ENCODE measurements at places on chromosomes 3 and 15.

DNA sequence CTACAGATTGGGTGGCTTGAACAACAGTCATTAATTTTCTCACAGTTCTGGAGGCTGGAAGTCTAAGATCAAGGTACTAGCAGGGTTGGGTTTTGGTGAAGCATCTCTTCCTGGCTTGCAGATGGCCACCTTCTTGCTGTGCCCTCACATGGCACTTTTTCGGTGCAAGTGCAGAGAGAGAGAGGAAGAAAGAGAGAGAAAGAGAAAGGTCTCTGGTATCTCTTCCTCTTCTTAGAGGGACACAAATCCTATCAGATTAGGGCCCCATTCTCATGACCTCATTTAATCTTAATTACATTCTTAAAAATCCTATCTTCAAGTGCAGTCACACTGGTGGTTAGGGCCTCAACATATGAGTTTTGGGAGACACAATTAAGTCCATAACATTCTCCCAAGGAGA is 167.1 kb downstream of the NFKBIZ start:
- DNase-seq, result no peak

- DNase-seq, result no peak
Measured at GRCh38 chr3:142694225-142694624, 29.6 kb upstream of the TRPC1 start.

DNA sequence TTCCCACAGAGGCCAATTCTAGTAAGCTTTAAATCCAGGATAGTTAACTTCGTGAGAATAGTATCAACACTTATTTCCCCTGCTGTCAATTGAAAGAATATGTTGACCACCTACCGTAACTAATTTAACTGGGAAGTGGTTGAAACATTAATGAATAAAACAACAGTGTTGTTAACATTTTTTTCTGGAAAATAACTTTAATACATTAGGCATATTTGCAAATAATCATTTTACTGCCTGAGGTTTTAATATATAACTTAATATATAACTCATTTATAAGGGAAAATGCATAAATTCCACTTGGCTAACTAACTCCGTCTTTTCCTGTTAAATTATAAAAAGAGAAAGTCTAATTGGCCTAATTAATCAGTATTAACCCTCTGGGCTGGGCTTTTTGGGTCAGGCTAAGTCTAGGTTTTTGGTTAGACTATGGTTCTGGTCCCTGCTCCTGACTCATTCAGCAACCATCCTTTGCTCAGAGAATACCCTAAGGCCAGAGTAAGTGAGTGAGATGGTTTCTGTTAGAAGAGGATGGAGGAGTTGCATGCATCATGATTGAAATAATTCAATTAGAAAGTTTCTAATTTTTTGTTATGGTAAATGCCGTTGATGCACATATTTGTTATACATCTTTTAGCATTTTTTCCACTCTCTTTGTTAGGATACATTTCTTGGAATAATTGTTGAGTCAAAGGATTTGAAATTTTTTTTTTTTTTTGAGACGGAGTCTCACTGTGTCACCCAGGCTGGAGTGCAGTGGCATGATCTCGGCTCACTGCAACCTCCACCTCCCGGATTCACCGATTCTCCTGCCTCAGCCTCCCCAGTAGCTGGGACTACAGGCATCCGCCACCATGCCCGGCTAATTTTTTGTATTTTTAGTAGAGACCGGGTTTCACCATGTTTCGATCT is 10.8 kb upstream of the SKIL start:
- no peak for DNase-seq

GRCh38 chr3:168414149-168414548 is 318.4 kb upstream of the GOLIM4 start:
- no peak for DNase-seq

DNA sequence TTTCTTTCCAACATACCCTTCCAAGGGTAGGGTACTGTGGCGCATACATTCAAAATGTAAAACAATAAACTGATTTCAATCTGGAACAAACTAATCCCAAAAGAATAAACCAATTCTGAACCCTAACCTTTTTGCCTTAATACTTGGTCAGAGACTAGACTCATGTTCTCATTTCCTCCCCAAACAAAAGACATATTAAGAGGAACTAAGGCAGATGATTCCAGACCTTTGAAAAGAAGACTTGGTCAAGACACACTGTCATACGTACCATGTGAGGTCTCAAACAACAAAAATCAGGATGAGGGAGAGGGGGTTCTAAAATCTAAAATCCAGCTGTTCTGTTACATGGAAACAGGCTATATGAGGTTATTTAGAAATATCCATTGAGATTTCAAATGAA is 102.1 kb downstream of the RFTN1 start:
- no peak for DNase-seq

DNA sequence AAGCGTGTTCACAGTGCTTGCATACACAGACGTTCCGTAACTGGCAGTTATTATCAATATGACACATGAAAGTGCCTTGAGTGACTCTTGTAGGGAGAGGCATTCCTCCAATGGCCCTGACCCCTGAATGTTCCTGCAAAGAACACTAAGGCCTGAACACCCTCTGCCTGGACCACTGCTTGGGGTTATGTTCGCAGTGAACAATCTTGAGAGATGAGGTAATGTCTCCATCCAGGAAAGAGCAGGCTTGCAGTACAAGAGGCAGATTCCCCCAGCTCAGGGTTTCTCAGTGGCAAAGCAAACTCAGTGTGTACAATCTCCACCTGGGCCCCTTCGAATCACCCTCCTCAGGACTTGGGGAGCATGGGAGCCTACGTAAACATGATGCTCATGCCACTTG is 324.6 kb downstream of the MAGI1 start:
- DNase-seq, result no peak

- no peak for DNase-seq
Measured at GRCh38 chr15:63067976-63068743, 25.6 kb downstream of the TPM1 start.

DNA sequence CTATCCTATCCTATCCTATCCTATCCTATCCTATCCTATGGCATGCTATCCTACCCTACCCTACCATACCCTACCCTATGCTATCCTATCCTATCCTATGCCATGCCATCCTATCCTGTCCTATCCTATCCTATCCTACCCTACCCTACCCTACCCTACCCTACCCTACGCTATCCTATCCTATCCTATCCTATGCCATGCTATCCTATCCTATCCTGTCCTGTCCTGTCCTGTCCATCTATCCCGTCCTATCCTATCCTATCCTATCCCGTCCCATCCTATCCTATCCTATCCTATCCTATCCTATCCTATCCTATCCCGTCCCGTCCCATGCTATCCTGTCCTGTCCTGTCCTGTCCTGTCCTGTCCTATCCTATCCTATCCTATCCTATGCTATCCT is 57.4 kb downstream of the SLC6A11 start:
- no peak for DNase-seq

Measured in WERI-Rb-1 (cell line).